M059J (cell line): ENCODE measurements at places on chromosomes 16 and 17. TPM values are rescaled to one million over a fixed set of nuclear protein-coding genes. Genes with fewer than 3 reads are reported as not detected.

The CNOT1 gene
- 68.8 and 122 TPM in 2 replicates for total RNA-seq

The KRT31 gene
- total RNA-seq, result not detected in 2 replicates

The RNF112 gene
- total RNA-seq, result 0.39 TPM in 1 of 2 replicates, not detected in the other

The LRRC37A2 gene
- total RNA-seq, result 2.4 and 3.4 TPM in 2 replicates

The CX3CL1 gene
- total RNA-seq, result 0.81 and 1.0 TPM in 2 replicates
